ENCODE measurements at places on chromosomes 5 and 9.

DNA sequence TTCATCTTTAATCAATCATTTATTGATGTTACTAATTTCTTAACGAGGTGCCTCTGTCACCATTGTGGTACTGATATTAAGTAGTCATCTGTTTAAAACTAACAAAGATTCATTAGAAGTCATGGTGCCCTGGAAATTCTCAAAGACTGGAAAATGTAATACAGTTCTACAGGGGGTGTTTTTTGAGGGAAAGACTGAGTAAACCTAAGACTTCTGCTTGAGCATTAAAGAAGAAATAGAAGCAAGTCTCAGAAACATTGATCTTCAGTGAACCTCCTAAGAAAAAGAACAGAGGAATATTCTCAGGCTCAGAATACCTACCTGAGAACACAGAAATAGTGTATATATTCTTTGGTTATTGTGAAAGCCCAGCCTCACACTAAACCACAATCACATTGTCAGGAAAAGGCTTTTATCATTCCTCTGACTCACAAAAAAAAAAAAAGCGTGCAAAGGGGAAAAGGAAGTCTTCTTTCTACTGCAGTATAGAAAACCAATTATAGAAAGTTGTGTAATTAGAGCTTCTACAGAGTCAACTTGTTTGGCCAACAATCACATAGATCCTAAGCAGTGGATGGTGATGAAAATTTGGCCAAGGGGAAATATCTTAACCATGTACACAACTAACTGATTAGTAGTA, 60.8 kb downstream of the HINT1 start:
- DNase-seq, result no peak

- peak; percentile 8 for DNase-seq
Observed at GRCh38 chr5:1737790-1738405, 61.7 kb downstream of the MRPL36 start.

DNA sequence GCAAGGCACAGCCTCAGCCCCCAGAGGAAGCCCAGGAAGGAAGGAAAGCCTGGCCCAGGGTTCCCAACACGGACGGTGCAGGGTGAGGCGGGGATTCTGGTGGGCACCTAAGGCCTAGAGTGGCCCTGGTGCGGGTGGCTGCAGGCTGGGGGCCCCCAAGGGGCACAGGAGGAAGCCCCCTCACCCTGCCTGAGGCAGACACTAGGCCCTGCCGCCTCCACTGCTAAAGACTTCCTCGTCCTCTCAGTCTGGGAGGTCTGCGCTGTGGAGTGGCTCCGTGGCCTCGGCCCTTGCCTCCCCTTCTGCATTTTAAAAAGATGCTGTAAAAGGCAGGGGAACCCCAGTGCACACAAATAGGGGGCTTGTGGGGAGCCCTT, 3.4 kb downstream of the SLC9A3 start:
- DNase-seq, result no peak

DNA sequence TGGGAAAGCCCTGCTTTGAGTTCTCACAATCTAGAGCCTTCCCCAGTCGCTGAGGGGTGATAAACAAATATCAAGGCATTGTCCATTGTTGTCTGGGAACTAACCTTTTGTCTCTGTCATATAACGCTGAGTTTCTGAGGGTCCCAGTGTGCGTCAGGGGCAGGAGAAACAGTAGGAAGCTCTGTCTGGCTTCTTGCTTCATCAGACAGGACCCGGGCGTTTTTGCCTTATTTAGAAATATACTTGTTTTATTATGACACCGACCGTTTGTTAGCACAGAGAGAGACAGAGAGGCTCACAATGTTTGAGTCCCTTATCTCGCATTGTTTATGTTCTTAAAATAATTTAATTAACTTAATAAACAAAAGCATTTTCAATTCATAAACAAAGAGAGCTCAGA, 204.9 kb upstream of the GAS1 start:
- DNase-seq, result no peak

- DNase-seq, result no peak
Observed at GRCh38 chr5:93329756-93330155, 251.3 kb downstream of the NR2F1-AS1 start.

DNA sequence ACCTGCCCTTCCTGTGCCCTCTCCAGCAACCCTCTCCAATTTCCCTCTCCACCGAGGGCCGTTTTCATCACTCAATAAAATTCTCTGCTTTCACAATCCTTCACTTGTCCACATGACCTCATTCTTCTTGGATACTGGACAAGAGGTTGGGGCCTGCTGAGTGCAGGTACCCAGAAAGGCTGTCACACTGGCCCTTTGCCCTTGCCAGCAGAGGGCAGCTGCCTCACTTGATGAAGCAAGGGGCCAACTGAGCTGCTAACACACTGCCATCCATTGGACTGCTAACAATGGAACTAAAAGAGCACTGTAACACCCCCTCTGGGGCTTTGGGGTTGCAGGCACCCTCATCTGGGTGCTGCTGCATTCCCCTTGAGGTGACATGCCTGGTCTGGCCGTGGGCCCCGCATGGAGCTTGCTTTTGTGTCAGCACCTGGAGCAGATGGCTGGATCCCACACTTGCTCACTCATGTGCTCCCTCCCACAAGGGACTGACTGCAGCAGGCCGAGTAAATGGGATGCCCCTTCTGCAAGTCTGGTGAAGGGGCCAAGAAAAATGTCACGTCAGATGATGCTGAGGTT, 308.1 kb upstream of the ADCY2 start:
- DNase-seq, result no peak

GRCh38 chr9:8904771-8905515, 1105.4 kb upstream of the DMAC1 start:
- DNase-seq, result no peak

- peak; percentile 65 for DNase-seq
Observed at GRCh38 chr5:184471-184870, 6.8 kb upstream of the LRRC14B start.

DNA sequence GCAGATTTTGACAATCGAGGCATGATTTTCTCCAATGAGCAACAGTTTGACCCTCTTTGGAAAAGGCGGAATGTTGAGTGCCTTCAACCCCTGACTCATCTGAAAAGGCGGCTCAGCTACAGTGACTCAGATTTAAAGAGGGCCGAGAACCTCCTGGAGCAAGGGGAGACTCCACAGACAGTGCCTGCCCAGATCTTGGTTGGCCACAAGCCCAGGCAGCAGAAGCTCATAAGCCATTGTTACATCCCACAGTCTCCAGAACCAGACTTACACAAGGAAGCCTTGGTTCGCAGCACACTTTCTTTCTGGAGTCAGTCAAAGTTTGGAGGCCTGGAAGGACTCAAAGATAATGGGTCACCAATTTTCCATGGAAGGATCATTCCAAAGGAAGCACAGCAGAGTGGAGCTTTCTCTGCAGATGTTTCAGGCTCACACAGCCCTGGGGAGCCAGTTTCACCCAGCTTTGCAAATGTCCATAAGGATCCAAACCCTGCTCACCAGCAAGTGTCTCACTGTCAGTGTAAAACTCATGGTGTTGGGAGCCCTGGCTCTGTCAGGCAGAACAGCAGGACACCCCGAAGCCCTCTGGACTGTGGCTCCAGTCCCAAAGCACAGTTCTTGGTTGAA, 13.6 kb downstream of the PTPDC1 start:
- peak; percentile 87 for DNase-seq
